Cerebellum (tissue), 4 donors: ENCODE measurements at places on chromosomes 5 and 9. TPM values are rescaled to one million over a fixed set of nuclear protein-coding genes. Genes with fewer than 3 reads are reported as not detected.

TSSK1B gene
- 0.73 TPM for total RNA-seq

TRPM6 gene
- 3.0 TPM for total RNA-seq

SIT1 gene
- not detected for total RNA-seq

FXN gene
- 5.3 TPM for total RNA-seq

SPATA31A3 gene
- not detected for total RNA-seq

NRG2 gene
- 5.1 TPM for total RNA-seq

GCNT4 gene
- 1.5 TPM for total RNA-seq

IRX2 gene
- 17.6 TPM for total RNA-seq

ADAMTS12 gene
- 7.6 TPM for total RNA-seq

NINJ1 gene
- 10.2 TPM for total RNA-seq

DBH gene
- 0.91 TPM for total RNA-seq

JAKMIP2 gene
- total RNA-seq: 33.2 TPM

SMIM33 gene
- not detected for total RNA-seq

HMCN2 gene
- 2.3 TPM for total RNA-seq

PDE6A gene
- total RNA-seq: not detected

PCDHGA2 gene
- 11.4 TPM for total RNA-seq

RNF208 gene
- total RNA-seq: 0.73 TPM

DMRT3 gene
- not detected for total RNA-seq

IFNB1 gene
- not detected for total RNA-seq

IL6ST gene
- total RNA-seq: 69.0 TPM

ROR2 gene
- 7.1 TPM for total RNA-seq

SHC3 gene
- total RNA-seq: 28.3 TPM

CLTB gene
- 34.5 TPM for total RNA-seq

ADAMTS16 gene
- 7.8 TPM for total RNA-seq

GRXCR2 gene
- not detected for total RNA-seq

OGN gene
- 45.2 TPM for total RNA-seq

CTSL gene
- total RNA-seq: 28.9 TPM

FBXL7 gene
- total RNA-seq: 7.8 TPM

PRLR gene
- total RNA-seq: 5.2 TPM

MELK gene
- 14.6 TPM for total RNA-seq

CETN3 gene
- 25.6 TPM for total RNA-seq

FSD1L gene
- total RNA-seq: 71.7 TPM

MEGF10 gene
- total RNA-seq: 72.2 TPM

MYOZ3 gene
- 1.8 TPM for total RNA-seq

IL9 gene
- not detected for total RNA-seq

THBS4 gene
- 4.9 TPM for total RNA-seq

FSTL4 gene
- total RNA-seq: 32.8 TPM

CREB3 gene
- total RNA-seq: 23.5 TPM

ITGA1 gene
- total RNA-seq: 13.2 TPM

TXNDC8 gene
- not detected for total RNA-seq

SOHLH1 gene
- total RNA-seq: not detected

SPATA31C1 gene
- total RNA-seq: not detected

SPATA31E1 gene
- total RNA-seq: not detected

MORN5 gene
- total RNA-seq: 1.5 TPM
